ENCODE measurements at places on chromosomes 16 and 17.

DNA sequence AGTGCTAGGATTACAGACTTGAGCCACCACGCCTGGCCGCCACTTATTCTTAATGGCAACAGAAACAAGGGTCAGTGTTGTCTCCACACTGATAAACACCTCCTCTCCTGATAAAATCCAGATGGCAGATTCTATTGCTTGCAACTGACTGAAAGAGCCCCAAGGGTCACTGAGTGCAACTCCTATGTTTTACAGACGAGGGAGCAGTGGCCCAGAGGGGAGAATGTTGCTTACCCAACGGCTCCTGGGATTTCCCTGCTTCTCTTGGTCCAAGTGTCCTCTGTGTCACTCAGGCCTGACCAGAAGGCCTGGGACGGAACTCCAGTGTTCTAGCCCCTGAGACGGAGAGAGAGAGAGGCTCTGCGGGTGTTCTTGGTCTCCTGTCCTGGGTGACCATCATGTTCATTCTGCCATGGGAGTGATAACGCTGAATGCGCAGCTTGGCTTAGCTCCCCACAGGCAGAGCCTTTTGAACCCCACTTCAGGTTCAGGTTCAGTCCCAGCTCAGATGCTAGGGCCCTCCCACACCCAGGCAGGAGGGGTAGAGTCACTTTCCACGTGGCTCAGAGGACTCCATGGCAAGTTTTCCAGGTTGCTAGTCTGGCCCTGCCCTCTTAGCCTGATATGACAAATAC is 77.3 kb upstream of the NLRP1 start:
- no peak for DNase-seq
- H3K27me3 ChIP-seq, result no peaks in the 10 kb centered on the region
- H3K36me3 ChIP-seq, result no peaks in the 10 kb centered on the region

- no peaks in the 10 kb centered on the region for H3K4me1 ChIP-seq
- H3K4me3 ChIP-seq, result no peak overlapping the region
- H3K36me3 ChIP-seq, result no peaks in the 10 kb centered on the region
- DNase-seq, result no peak
- H3K27ac ChIP-seq, result no peak overlapping the region
- no peaks in the 10 kb centered on the region for H3K27me3 ChIP-seq
These were observed 38.6 kb downstream of the SKAP1 start for GRCh38 chr17:48391444-48391843.

- no peak for DNase-seq
- H3K27me3 ChIP-seq, result peaks cover 14% of the 10 kb centered on the region
- H3K4me1 ChIP-seq, result peaks cover 17% of the 10 kb centered on the region
- H3K27ac ChIP-seq, result peak overlapping the region; percentile 58
- H3K36me3 ChIP-seq, result no peaks in the 10 kb centered on the region
These were observed 837 bp downstream of the DOC2B start for GRCh38 chr17:180381-181244.

DNA sequence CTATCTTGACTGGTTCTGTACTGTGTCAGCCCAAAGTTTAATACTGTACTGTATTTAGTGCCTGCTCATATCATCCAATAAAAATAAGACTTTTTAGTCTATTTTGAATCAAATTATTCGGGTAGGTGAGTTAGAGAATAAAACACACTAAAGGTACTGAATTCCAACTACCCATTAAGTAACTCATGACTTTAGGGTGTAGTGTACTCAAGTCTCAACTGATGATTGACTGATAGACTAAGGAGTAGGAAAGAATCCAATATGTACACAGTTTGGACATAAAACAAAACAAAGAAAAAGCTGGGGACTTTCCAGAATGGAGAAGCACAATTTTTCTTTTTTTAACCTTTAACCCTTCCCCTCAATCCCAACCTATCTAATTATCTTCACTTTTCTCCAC is 4.1 kb downstream of the EZH1 start:
- H3K36me3 ChIP-seq, result no peaks in the 10 kb centered on the region
- no peak for DNase-seq
- H3K4me1 ChIP-seq, result peaks cover 18% of the 10 kb centered on the region
- no peak overlapping the region for H3K27ac ChIP-seq

DNA sequence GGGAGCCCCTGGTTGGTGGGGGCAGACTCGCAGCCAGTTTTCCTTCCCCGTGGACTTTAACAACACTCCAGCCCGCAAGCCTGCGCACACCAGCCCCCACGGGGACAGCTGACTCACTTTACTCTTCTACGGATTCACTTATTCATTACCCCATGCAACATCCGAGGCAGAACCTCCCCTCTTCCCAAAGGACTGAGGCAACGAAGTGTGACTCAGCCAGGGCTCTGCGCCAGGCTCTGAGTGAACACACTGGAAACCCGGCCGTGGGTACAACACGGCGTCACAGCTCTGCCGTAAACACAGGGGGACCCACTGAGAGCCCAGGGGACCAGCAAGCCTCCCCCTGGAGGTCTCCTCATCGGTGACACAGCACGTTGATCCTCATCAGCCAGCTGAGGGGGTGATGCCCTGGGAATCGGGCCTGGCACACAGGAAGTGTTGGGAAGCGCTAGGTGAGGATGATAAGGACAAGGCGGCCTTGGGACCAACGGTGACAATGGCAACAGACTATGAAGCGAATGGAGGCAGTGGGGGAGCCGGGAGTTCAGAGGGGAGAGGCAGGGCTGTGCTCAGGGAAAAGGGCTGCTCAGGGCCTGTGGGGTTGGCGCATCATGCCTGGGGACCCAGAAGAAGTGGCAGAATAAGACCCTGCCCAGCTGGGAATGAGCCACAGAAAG is 14.6 kb downstream of the COTL1 start:
- no peak overlapping the region for H3K4me3 ChIP-seq
- no peaks in the 10 kb centered on the region for H3K27me3 ChIP-seq
- H3K36me3 ChIP-seq, result no peaks in the 10 kb centered on the region
- H3K4me1 ChIP-seq, result peaks cover 70% of the 10 kb centered on the region

- no peaks in the 10 kb centered on the region for H3K36me3 ChIP-seq
- no peak overlapping the region for H3K27ac ChIP-seq
- no peak for DNase-seq
- H3K27me3 ChIP-seq, result no peaks in the 10 kb centered on the region
- H3K4me1 ChIP-seq, result peaks cover 8% of the 10 kb centered on the region
These were observed 5.1 kb upstream of the TRIM25 start for GRCh38 chr17:56918916-56919315.

DNA sequence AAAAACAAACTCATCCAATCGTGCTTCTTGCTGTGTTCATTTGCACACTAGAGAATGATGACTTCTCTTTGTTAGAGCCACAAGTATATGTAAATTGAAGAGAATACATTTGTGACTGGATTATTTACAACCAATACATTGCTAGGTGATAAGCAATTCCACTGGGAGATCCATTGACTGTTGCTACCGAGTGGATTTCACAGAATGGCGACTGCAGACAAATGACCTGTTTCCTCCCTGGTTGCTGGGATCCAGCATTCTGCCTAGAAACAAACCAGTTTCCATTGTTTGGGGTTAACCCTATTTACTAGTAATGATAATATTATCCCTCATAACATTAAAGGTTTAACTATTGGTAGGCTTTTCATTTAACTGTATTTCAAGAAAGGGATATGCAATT is 36.9 kb upstream of the CPHXL start:
- no peak for DNase-seq
- no peaks in the 10 kb centered on the region for H3K4me1 ChIP-seq
- no peaks in the 10 kb centered on the region for H3K36me3 ChIP-seq
- no peak overlapping the region for H3K27ac ChIP-seq
- H3K4me3 ChIP-seq, result no peak overlapping the region

- peaks cover 64% of the 10 kb centered on the region for H3K27me3 ChIP-seq
- no peaks in the 10 kb centered on the region for H3K4me1 ChIP-seq
- no peaks in the 10 kb centered on the region for H3K36me3 ChIP-seq
- no peak overlapping the region for H3K27ac ChIP-seq
These were observed 49.5 kb upstream of the CCL1 start for GRCh38 chr17:34412534-34412933.

All from sigmoid colon (tissue), 7 donors.